Central memory CD4-positive, alpha-beta T cell (primary cell): ENCODE measurements at places on chromosomes 5 and 9.
A peak's percentile ranks its signal among the peaks of the same experiment; 100 is the strongest.

GRCh38 chr5:96093890-96094381 lies 132.3 kb upstream of the ELL2 start:
- DNase-seq: no peak

DNA sequence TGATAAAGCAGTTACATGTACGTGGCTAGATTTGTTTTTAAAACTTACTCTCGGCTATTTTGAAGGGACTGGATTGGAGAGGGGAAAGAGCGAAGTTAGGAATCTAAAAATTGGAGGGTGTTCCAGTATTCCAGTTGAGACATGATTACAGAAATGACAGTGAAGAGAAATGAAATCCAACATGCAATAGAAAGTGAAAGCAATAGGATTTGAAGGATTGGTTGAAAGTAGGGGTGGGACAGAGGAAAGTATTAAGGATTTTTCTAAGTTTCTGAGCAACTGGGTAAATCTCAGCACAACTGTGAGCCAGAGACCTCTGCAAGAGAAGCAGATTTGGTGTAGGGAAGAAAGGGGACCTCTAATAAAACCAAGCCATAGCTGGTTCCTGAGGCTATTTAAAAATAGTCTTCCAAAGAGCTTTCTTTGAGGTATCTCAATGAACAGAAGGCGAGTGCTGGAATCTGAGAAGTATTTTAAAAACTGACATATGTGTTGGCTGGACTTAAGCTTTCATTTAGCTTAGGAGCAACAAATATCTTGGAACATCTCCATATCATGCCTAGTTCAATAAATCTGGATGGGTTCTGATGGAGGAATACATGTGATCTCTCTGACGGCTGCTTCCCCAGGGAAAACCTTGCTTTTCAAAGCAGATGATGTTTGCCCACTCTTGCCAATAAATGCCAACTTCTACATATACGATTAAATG lies 110.4 kb upstream of the IFNK start:
- no peak for DNase-seq

GRCh38 chr9:97577051-97577450 lies 56.1 kb downstream of the TSTD2 start:
- DNase-seq: no peak

DNA sequence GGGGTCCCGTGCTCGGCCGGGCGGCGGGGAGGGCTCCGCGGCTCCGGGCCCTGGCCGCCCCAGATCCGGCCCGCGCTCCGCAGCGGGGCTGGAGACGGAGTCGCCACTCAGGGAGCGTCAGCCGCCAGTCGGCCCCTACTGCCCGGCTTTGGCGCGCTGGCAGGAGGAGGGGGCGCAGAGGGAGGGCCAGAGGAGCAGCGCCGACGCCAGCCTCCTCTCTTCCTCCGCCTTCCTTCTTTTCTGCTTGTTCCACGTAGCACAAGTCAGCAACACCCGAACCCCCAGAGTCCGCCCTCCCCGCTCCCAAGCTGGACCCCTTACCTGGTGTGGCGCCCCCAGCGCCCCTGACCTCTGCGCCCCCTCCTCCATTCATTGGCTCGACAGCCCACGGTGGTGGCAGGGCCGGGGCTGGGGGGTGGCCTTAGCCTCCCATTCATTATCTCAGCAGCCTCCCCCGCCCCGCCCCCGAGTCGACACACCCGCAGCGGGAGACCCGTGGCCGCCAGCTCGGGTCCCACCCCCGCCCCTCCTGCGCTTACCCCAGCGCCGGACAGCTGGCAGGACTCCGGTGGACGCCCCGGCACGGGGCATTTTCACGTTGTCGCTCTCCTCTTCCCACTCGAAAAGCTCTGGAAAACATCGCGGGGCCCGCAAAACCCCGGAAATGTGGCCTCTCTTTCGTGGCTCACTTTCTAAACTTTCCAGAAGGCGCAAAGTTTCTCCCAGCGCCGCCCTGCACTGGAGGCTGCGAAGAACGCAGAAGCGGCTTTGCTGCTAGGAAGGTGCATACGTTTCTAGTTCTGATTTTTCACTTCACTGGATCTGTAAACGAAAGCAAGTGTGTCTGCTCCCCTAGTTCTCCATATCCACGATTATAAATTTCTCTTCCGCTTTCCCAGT lies at the start of gene LPAR1:
Gene LPAR1, minus strand, starts transcription at position 140 of the 900 bp plus-strand sequence. CDS start 66,353 bp downstream, outside the sequence.
- no peak for DNase-seq

DNA sequence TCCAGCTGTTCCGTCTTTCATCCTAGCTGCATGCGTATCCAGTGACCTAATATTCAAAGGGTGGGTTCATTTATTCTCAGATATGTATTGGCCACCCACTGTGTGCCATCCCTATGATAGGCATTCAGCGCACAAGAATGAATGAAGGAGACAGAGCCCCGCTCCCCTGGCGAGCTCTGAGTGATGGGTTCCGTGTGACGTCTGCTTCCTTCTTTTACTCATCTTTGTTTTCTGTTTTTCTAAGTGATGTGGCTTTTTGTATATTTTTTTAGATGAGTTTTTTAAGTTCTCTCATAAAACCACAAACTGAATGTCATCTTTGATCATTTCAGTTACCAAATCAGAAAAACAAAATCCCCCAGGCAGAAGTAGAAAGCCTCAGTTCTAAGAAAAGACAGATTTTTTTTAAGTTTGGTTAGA lies 168.3 kb upstream of the OTULINL start:
- peak; percentile 77 for DNase-seq

DNA sequence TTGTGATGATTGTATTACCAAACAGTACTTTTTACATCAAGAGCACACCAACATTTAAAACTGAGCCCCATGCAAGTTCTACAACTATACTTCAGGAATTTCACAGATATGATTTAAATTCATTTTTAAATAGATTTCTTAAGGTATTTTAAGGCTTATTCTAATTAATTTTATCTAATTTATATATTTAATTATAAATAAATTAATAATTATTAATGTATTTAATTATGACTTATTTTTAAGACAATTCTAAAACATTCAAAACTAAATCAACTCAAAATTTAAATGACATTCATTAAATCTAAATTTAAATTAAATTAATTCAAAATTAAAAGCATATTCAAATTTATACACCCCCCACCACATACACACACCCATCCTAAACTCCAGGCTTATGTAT lies 299.2 kb downstream of the NFIB start:
- no peak for DNase-seq

DNA sequence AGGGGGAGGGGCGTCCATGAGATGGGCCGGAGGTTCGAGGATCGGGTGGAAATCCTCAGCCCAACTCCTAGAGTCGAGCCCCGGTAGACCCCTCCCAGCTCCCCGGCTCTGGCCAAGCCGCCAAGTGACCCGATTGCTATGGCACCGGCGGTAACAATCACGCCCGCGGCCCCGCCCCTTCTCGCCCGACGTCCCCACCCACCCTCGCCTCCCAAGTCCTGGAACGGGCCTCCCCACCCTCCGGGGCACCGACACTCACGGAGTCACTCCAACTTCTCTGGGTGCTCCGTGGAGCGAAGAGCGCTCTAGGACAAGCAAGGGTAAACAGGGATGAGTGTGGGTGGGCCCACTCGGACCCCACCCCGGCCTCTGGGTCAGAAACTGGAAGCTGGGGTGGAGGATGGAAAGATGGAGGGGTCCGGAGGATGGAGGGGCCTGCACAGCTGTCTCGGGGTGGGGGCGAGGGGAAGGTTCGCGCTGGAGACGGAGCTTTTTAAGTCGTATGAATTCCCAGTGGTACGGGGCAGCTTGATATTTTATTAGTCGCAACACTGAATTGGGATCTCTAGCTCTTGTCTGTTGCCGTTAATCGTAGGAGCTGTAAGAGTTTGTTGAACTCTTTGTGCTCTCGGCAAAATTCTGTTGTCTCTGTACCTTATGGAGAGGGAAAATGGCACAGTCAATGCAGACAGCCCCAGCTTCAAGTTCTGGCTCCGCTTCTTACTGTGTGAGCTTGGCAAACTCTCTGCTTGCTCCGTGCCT lies at the start of gene SPACA9:
Gene SPACA9, plus strand, starts transcription at position 204 of the 762 bp plus-strand sequence. CDS start 5,050 bp downstream, outside the sequence.
- DNase-seq: no peak

DNA sequence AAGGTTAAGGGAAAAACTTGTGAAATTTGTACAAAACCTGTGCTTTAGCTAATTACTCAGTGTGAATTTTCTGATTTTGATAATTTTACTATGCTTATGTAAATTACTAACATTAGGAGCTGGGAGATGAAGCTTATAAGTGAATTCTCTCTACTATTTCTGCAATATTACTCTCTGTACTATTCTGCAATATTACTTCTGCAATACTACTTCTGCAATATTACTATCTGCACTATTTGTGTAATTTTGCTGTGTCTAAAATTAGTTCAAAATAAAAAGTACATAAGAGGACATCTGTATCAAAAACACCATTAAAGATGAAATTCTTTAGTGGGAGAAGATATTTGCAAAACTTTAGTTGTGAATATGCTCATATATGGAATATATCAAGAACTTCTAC lies 62.9 kb downstream of the C9 start:
- DNase-seq: no peak

- no peak for DNase-seq
Observed at GRCh38 chr9:127183814-127184582, 61.6 kb upstream of the ANGPTL2 start.

DNA sequence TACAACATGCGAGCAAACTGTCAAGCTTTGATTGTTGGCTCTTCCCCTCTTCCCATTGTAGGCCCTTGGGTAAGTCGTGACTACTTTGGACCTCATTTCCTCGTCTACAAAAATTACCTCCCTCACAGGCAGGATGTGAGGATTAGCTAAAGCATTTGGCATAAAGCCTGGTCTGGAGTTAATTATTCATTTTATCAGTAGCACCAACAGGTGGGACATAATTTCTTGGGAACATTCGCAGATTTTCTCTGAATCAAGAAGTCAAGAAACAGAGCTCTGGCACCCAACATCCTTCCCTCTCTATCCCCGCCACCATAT lies 39.9 kb upstream of the SEMA6A start:
- no peak for DNase-seq

DNA sequence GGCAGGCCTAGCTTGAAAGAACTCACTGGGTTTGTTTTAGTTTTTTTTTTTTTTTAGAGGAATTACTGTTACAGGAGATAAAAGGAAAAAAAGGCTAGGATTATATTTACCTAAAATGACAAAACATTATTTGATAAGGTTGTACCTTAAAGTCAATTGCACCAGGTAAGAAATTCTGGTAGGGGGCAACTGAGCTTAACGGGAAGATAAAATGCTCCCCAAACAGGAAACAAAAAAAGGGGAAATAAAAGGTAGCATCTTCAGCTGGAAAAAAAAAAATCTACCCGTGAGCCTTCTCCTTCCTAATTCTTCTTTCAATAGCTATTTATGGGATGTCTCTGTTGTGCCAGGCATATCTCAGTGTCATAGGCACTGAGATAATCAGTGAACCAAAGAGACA lies 164.5 kb downstream of the PIK3R1 start:
- no peak for DNase-seq

DNA sequence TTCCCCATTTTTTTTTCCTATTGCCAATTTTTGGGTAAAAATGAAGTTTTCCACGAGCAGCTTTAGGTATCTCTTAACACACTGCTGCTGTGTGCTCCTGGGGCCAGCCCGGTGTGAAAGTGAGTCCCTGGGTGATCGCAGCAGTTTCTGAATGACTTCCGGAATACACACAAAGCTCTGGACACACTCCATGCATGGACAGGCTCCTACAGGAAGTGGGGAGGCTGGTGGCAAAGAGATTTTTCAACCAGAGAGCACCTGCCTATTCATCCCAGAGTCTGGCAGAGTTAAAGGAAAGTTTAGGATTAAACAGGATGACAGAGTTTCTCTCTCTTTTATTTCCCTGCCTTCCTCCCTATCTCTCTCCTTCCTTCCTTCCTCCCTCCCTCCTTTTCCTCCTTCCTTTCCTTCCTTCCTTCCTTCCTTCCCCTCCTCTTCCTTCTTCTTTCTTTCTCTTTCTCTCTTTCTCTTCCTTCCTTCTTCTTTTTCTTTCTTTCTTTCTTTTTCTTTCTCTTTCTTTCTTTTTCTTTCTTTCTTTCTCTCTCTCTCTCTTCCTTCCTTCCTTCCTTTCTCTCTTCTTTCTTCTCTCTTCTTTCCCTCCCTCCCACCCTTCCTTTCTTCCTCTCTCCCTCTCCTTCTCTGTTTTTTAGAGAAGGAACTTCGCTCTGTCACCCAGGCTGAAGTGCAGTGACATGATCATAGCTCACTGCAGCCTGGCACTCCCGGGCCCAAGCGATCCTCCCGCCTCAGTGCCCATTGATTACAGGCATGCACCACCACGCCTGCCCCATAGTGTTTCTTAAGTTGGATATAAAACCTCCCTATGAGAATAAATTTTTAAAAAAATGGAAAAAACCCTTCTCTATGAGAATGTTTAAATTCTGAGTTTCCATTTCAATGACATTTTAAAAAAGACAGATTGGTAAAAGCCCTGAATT lies 38.7 kb upstream of the UBTD2 start:
- DNase-seq: no peak

GRCh38 chr9:119963258-119963797 lies 594.1 kb upstream of the BRINP1 start:
- no peak for DNase-seq

- DNase-seq: no peak
Observed at GRCh38 chr5:96582343-96582742, 79.8 kb upstream of the CAST start.

DNA sequence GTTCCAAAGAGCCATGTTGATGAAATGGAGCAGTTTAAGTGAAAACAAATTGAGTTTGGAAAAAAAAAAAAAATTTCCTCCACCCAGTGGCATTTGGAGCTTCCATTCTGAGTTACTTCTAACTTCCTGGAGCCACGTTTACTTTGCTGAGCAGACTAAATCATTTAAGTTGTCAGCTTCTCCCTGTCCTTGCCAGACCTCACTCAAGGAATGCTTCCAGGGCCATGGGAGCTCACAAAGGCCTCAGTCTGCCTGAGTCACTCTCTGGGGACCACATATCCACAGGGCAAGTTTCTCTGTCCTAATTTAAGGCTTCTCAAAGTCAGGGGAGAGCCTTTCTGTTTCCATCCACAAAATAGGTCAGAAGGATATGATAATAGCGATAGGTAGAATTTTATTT lies 210.3 kb upstream of the TNC start:
- DNase-seq: no peak

GRCh38 chr5:66850354-66851075 lies 254.3 kb downstream of the MAST4 start:
- no peak for DNase-seq

DNA sequence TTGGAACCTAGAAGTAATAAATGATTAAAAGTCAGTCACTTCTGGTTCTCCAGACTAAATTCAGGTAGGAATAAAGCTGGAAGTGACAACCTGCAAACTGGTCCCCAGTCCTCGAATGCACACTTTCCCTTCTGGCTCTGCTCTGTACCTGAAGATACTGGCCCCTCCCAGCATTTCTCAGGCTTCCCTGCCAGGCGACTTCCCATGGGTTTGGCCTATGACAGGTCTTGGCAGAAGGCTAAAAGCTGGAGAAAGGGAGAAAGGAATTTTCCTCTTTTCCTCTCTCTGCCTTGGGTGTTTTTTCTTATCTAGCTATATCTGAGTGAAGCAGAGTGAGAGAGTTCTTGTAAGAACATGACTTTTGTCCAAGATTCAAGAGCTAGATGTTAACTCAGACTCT lies 1005.7 kb downstream of the DTWD2 start:
- no peak for DNase-seq
